Vein endothelial cell (primary cell): ENCODE measurements at places on chromosomes 3 and 15. TPM values are rescaled to one million over a fixed set of nuclear protein-coding genes. Genes with fewer than 3 reads are reported as not detected.

Gene CEP152
- total RNA-seq, result 3.9 and 7.6 TPM in 2 replicates

Gene TGM4
- 0.10 and 0.33 TPM in 2 replicates for total RNA-seq

Gene LRRC31
- not detected in 2 replicates for total RNA-seq

Gene MAP6D1
- 2.9 and 3.7 TPM in 2 replicates for total RNA-seq

Gene GABRR3
- not detected in 2 replicates for total RNA-seq

Gene SLC28A1
- total RNA-seq, result not detected in 2 replicates

Gene FSTL1
- total RNA-seq, result 475 and 666 TPM in 2 replicates

Gene RARB
- total RNA-seq, result 4.2 and 4.4 TPM in 2 replicates

Gene PLIN1
- total RNA-seq, result 0.10 TPM in 1 of 2 replicates, not detected in the other

Gene ACSBG1
- under 0.01 TPM in 1 of 2 replicates, not detected in the other for total RNA-seq

Gene KBTBD8
- 3.3 and 3.5 TPM in 2 replicates for total RNA-seq

Gene GLDN
- total RNA-seq, result not detected in 2 replicates

Gene ALS2CL
- total RNA-seq, result 8.8 and 11.1 TPM in 2 replicates

Gene ZBTB47
- 17.8 and 22.9 TPM in 2 replicates for total RNA-seq

Gene ALDH1A2
- 39.8 and 51.1 TPM in 2 replicates for total RNA-seq

Gene BDH1
- total RNA-seq, result 2.9 and 5.0 TPM in 2 replicates
